Mesothelial cell of epicardium (in vitro differentiated cells): ENCODE measurements at places on chromosomes 3 and 15. TPM values are rescaled to one million over a fixed set of nuclear protein-coding genes. Genes with fewer than 3 reads are reported as not detected.

The GOLGA8T gene
- 0.51 to 0.56 TPM in 2 of 3 replicates, not detected in the other for total RNA-seq

The TICRR gene
- total RNA-seq: 9.1 to 10.2 TPM (median 9.9 TPM) in 3 replicates

The SENP8 gene
- 3.7 to 5.3 TPM (median 4.7 TPM) in 3 replicates for total RNA-seq

The HLTF gene
- 42.0 to 48.4 TPM (median 44.2 TPM) in 3 replicates for total RNA-seq

The EFCAB12 gene
- total RNA-seq: 0.74 to 1.1 TPM (median 0.80 TPM) in 3 replicates

The PPP1R14D gene
- total RNA-seq: 0.63 to 1.7 TPM (median 1.2 TPM) in 3 replicates

The DNAJC17 gene
- 36.4 to 44.3 TPM (median 41.2 TPM) in 3 replicates for total RNA-seq

The MYZAP gene
- total RNA-seq: 3.3 to 3.9 TPM (median 3.8 TPM) in 3 replicates

The ZNF662 gene
- 0.18 to 0.63 TPM (median 0.45 TPM) in 3 replicates for total RNA-seq

DNA sequence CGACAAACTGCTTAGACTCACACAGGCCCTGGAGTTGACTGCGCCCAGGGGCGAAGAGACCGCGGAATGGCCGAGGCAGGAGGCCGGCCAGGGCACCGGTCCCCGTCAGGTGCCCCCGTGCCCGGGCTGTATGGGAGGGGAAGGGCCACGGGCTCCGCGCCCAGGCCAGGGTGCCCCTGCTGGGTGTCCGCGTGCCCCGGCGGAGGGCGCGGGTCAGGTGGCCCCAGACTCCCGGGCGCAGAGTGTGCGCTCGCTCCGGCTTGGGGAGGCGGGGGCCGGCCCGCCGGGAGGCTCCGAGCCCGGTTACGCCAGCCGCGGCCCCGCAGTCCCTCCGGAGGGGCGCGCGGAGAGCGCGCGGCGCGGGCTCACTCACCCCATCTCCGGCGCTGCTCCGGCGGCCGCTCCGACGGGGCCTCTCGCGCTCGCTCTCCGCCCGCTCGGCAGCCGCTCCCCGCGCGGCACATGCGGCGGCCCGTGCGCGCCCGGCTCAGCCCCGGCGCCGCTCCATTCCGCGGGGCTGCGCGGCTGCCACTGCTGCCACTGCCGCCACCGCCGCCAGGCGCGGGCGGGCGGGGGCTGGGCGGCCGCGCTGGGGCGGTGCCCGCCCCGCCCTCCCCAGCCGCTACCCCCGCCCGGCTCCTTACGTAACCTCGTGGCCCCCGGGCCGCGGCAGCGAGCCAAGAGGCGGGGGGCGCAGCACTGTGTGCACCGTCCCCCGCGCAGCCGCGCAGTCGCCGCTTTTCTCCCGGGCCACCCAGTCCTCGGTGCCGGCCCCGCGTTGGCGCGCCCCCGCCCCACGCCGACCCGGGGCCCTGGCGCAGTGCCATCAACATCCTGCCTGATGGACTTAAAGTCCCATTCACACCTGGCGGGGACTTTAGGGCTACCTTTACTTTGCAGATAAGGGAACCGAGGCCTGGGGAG, at the start of gene HOMER2:
Gene HOMER2, minus strand, starts transcription at position 563 of the 924 bp plus-strand sequence. Its CDS starts 185 bp downstream, at position 378.
- peak within 1 kb of the TSS; percentile 28 for H3K27ac ChIP-seq
- peaks cover 8% of the 10 kb centered on the region for H3K27me3 ChIP-seq
- DNase-seq: peak; percentile 61

DNA sequence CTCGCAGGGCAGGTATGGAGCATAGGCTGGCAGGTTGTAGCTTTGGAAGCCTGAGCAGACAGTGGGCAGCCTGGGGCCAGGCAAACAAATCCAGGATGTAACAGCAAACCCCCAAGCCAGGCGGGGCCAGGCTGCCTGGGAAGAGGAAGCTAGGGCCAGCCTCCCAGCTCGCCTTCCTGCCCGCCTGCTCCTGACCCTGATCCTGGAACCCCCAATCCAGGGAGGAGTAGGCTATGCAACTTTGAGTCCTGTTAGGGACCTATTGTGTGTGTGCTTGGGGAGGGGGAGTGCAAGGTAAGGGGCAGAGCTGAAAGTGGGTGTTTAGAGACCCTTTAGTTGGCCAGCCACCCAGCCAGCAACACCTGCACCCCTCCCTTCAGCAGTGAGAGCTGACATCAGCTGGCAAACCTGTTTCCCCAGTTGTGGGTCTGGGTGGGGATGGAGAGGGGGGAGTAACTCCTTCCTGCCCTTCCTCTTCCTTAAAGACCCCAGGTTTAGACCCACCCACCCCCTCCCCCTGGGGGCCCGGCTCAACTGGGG, 2.5 kb downstream of the NBEAL2 start:
- H3K4me1 ChIP-seq: peaks cover 46% of the 10 kb centered on the region
- peak; percentile 72 for DNase-seq
- peak overlapping the region; percentile 52 for H3K4me3 ChIP-seq
- peak overlapping the region; percentile 83 for H3K27ac ChIP-seq

- H3K27ac ChIP-seq: no peak overlapping the region
- DNase-seq: no peak
- H3K27me3 ChIP-seq: no peaks in the 10 kb centered on the region
- no peaks in the 10 kb centered on the region for H3K4me1 ChIP-seq
Observed at GRCh38 chr3:49180116-49180515, 8.7 kb downstream of the KLHDC8B start.

DNA sequence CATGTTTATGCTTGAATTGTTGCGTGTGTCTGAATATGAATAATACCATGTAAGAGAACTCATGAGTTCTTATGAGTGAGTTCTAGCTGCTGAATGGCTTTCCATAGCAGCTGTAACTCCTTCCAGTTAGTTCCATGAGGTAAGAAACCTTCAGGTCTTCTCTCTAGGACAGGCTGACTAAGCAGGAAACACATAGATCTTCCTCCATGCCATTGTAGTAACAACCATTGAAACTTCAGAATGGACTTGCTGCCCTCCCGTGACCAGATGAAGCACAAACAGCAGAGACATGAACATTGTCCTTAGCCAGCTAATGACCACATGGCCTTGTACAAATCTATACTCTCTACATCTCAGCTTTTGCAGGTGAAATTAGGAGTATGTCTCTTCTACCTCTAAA, 200.0 kb downstream of the ZNF385D start:
- H3K4me1 ChIP-seq: peaks cover 6% of the 10 kb centered on the region
- H3K27me3 ChIP-seq: no peaks in the 10 kb centered on the region
- no peak overlapping the region for H3K27ac ChIP-seq
- DNase-seq: no peak
- H3K36me3 ChIP-seq: no peaks in the 10 kb centered on the region

DNA sequence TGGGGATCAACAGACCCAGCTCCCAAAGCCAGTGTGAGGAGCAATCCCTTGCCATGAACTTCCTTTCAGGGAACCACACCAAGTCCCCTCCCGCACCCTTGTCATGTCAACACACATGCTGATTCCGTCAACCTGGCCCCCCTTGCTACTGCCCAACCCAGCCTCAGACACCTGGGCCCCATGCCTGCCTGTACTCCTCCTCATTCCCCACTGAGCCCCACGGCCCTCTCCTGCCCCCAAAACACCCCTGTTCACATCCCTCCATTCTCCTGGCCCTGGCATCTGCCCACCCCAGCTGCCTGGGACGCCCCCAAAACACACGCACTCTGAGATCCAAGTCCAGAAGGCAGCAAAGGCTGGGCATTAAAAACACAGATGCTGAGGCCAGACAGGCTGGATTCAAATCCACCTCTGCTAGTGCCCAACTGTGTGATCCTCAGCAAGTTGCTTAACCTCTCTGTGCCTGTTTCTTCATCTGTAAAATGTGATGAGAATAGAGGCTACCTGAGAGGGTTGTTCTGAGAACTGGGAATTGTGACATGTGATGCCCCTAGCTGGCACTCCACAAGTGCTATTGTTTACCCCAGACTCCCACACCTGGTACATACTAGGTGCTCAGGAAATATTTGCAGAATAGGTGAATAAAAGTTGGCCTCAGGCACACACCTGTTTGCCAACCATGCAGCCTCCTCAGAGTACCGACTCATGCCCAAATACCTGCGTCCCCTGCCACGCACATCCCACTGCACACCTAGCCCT, 2.3 kb downstream of the PLXND1 start:
- H3K27ac ChIP-seq: no peak overlapping the region
- peaks cover 33% of the 10 kb centered on the region for H3K27me3 ChIP-seq
- peak overlapping the region; percentile 89 for H3K4me3 ChIP-seq
- no peaks in the 10 kb centered on the region for H3K36me3 ChIP-seq
- no peak for DNase-seq
- peaks cover 37% of the 10 kb centered on the region for H3K4me1 ChIP-seq

- H3K27ac ChIP-seq: no peak overlapping the region
- H3K36me3 ChIP-seq: no peaks in the 10 kb centered on the region
- H3K27me3 ChIP-seq: peaks cover 40% of the 10 kb centered on the region
- no peak for DNase-seq
- H3K4me1 ChIP-seq: no peaks in the 10 kb centered on the region
Observed at GRCh38 chr3:70245746-70246525, 66.5 kb downstream of the MDFIC2 start.

DNA sequence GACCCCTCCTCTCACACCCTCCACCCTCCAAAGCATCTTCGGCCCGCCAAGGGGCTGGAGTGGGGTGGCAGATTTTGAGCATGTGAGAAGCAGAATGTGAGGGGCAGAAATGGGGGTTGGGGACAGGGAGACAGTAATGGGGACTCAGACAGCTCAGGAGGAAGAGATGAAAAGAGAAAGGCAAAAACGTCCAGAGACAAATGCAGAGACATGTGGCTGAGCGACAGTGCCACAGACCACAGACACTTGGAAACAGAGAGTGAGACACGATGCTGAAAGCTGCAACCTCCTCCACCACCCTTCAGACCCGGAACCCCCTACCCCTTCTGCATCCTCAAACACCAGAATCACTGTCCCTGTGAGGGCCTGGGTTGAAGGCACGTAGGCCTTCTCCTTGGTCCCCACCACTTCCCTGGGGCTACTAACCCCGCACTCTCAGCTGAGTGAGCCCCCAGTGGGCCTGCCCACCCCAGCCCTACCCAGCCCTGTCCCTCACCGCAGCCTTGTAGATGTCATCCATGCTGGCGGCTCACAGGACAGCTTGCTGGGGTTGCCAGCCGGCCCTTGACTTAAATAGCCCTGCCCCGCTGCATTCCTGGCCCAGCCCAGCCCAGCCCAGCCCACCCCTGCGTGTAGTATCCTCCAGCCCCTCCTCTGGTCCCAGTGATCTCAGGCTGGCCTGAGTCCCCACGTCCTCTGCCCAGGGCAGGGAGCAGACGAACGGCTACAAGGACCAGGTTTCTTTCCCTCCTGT, at the start of gene TNNC1:
Gene TNNC1, minus strand, starts transcription at position 546 of the 754 bp plus-strand sequence. Its CDS starts 26 bp downstream, at position 520.
- peaks cover 52% of the 10 kb centered on the region for H3K4me1 ChIP-seq
- no peaks in the 10 kb centered on the region for H3K27me3 ChIP-seq
- peaks cover 12% of the 10 kb centered on the region for H3K36me3 ChIP-seq
- DNase-seq: no peak
- peak within 1 kb of the TSS; percentile 92 for H3K4me3 ChIP-seq

DNA sequence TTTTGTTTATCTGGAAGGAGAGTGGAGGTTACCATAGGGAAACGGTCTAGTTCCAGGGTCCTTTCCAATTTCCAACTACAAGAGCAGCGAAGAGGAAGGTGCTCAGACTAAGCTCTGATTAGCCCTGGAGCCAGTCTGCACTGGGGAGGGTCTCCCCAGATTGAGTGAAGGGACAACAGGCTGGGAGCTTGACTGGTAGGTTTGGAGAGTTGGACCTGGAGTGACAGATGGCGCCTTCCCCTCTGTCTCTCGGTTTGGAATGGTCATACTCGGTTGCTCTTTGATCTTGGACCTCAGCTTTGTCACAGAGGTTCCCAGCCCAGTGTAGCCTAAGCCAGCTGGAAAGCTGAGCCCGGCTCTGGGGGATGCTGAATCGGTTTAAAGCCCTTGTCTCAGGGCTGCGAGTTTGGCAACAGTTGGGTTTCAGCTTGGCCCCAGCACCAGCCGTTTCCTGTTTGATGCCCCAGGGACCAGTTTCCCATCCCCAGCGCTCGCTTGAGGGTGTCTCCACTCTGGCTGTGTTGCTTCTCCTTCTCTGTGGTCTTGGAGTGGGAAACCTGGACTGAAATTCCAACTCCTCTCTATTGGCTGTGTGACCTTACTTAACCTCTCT, 53.1 kb upstream of the ULK4 start:
- H3K4me1 ChIP-seq: peaks cover 37% of the 10 kb centered on the region
- H3K4me3 ChIP-seq: peak overlapping the region; percentile 86
- H3K27me3 ChIP-seq: no peaks in the 10 kb centered on the region
- peak overlapping the region; percentile 82 for H3K27ac ChIP-seq

DNA sequence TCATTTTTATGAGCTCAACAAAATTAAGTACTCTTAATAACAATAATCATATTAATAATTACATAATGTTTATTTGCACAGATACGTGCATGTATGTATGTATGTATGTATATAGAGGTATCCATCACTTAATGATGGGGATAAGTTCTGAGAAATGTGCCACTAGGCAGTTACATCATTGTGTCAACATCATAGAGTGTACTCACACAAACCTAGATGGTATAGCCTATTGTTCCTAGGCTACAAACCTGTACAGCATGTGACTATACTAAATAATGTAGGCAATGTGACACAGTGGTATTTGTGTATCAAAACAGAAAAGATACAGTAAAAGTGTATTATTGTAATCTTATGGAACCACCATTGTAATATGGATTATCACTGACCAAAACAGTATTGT, 874.7 kb upstream of the GBE1 start:
- no peak overlapping the region for H3K27ac ChIP-seq
- no peaks in the 10 kb centered on the region for H3K4me1 ChIP-seq
- no peak for DNase-seq
- H3K27me3 ChIP-seq: no peaks in the 10 kb centered on the region

DNA sequence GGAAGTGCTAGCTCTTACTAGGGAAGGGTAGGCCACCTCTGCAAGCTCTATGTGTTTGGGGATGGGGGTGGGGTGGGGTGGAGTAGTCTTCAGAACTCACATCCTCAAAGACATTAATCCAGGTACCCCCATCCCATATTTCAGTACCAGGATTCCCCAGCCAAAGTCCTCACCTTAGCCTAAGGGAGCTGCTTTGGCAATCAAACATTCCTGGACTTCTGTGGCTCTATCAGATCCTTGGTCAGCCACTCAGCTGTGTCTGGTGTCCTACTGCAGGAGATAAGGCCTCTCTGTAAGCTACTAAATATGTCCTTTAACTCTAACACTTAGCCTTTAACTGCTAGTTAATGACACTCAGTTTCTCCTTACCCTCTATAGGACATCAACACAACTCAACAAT, 26.9 kb downstream of the FAM240A start:
- H3K4me3 ChIP-seq: no peak overlapping the region
- peaks cover 3% of the 10 kb centered on the region for H3K36me3 ChIP-seq
- no peaks in the 10 kb centered on the region for H3K4me1 ChIP-seq
- DNase-seq: no peak
- no peak overlapping the region for H3K27ac ChIP-seq

GRCh38 chr15:56871867-56872266, 46.6 kb upstream of the TCF12 start:
- H3K4me1 ChIP-seq: peaks cover 12% of the 10 kb centered on the region
- no peaks in the 10 kb centered on the region for H3K27me3 ChIP-seq
- no peaks in the 10 kb centered on the region for H3K36me3 ChIP-seq
- DNase-seq: no peak
- no peak overlapping the region for H3K27ac ChIP-seq

- H3K27me3 ChIP-seq: no peaks in the 10 kb centered on the region
- peaks cover 16% of the 10 kb centered on the region for H3K4me1 ChIP-seq
- no peak overlapping the region for H3K27ac ChIP-seq
- H3K4me3 ChIP-seq: no peak overlapping the region
Observed at GRCh38 chr3:61978460-61979419, 394.6 kb downstream of the FEZF2 start.

GRCh38 chr15:97986781-97987180, 26.3 kb downstream of the ARRDC4 start:
- H3K36me3 ChIP-seq: no peaks in the 10 kb centered on the region
- H3K27ac ChIP-seq: no peak overlapping the region
- peaks cover 5% of the 10 kb centered on the region for H3K4me1 ChIP-seq
- peaks cover under 1% of the 10 kb centered on the region for H3K27me3 ChIP-seq
